ENCODE measurements at places on chromosomes 2 and 18.

- no peaks in the 10 kb centered on the region for H3K4me1 ChIP-seq
- DNase-seq, result no peak
- peaks cover 4% of the 10 kb centered on the region for H3K36me3 ChIP-seq
- no peak overlapping the region for H3K4me3 ChIP-seq
- H3K27ac ChIP-seq, result peak overlapping the region; percentile 41
Observed at GRCh38 chr2:224870341-224870740, 154.2 kb upstream of the CCDC195 start.

- no peaks in the 10 kb centered on the region for H3K27me3 ChIP-seq
- no peak overlapping the region for H3K4me3 ChIP-seq
- DNase-seq, result no peak
- no peak overlapping the region for H3K27ac ChIP-seq
- H3K36me3 ChIP-seq, result peaks cover 16% of the 10 kb centered on the region
Observed at GRCh38 chr2:165903406-165903805, 50.2 kb downstream of the TTC21B start.

DNA sequence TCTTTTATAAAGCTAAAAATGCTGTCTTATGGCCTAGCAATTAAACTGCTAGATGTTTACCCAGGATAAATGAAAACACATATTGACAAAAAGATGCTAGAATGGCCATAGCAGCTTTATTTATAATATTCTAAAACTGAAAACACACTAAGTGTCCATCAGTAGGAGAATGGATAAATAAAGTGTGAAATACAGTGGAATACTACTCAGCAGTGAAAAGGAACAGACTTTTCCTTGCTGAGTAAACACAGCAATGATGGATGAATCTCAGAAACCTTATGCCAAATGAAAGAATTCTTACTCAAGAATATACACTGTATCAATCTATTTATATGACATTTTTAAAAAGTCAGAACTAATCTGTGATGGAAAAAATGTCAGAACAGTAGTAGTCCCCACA lies 33.2 kb downstream of the DDX1 start:
- H3K36me3 ChIP-seq, result peaks cover 79% of the 10 kb centered on the region
- H3K27ac ChIP-seq, result no peak overlapping the region
- no peaks in the 10 kb centered on the region for H3K4me1 ChIP-seq
- no peak overlapping the region for H3K4me3 ChIP-seq
- no peaks in the 10 kb centered on the region for H3K27me3 ChIP-seq

- DNase-seq, result no peak
- H3K27me3 ChIP-seq, result no peaks in the 10 kb centered on the region
- H3K4me3 ChIP-seq, result no peak overlapping the region
- no peaks in the 10 kb centered on the region for H3K36me3 ChIP-seq
- no peak overlapping the region for H3K27ac ChIP-seq
Observed at GRCh38 chr2:75775311-75775823, 64.7 kb upstream of the GCFC2 start.

DNA sequence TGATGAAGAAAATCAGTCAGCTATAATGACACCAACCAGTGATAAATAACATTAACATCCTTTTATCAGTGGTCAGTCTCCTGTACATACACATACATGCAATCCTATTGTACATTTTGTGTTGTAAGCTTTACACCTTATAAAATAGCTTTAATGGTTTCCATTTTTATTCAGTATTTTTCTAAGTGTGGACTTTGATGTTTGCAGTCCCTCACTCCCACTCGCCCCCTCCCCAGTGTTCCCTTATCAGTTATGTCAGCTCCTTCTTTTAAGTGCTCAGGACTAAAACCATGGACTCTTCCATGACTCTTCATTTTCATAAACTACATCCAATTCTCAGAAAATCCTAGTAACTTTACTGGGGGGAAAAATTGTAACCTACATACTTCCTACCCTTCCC lies 713.0 kb downstream of the LRRTM4 start:
- H3K27ac ChIP-seq, result no peak overlapping the region
- DNase-seq, result no peak
- H3K4me1 ChIP-seq, result no peaks in the 10 kb centered on the region
- H3K27me3 ChIP-seq, result no peaks in the 10 kb centered on the region
- H3K4me3 ChIP-seq, result no peak overlapping the region

- peak within 1 kb of the TSS; percentile 91 for H3K4me3 ChIP-seq
- peak; percentile 89 for DNase-seq
- H3K4me1 ChIP-seq, result peaks cover 17% of the 10 kb centered on the region
- peak within 1 kb of the TSS; percentile 84 for H3K27ac ChIP-seq
- no peaks in the 10 kb centered on the region for H3K27me3 ChIP-seq
- no peaks in the 10 kb centered on the region for H3K36me3 ChIP-seq
Observed at GRCh38 chr18:26548415-26549262, at the start of gene KCTD1. Gene KCTD1 (minus strand): TSS chr18:26548553. CDS start chr18:26548536, 17 bp downstream.

DNA sequence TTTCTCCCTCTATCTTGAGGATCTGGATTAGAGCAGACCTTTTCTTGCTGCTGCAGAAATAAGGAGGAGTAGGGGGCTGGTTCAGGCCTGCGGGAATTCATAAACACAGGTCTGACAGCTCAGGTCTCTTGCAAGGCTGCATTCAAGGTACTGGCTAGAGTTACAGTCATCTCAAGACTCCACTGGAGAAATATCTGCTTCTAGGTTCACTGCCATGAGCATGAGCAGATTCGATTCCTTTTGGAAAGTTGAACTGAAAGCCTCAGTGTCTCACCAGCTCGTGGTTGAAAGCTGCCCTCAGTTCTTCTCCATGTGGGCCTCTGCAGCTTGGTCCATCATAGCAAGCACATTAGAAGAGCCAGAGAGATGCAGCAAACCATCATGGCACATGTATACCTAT lies 124.4 kb upstream of the SETBP1 start:
- no peaks in the 10 kb centered on the region for H3K4me1 ChIP-seq
- no peaks in the 10 kb centered on the region for H3K27me3 ChIP-seq
- no peak overlapping the region for H3K4me3 ChIP-seq
- no peaks in the 10 kb centered on the region for H3K36me3 ChIP-seq
- DNase-seq, result no peak
- no peak overlapping the region for H3K27ac ChIP-seq

GRCh38 chr18:75211626-75211952 lies 992 bp downstream of the TSHZ1 start:
- no peak for DNase-seq
- no peaks in the 10 kb centered on the region for H3K27me3 ChIP-seq
- H3K4me1 ChIP-seq, result peaks cover 25% of the 10 kb centered on the region

DNA sequence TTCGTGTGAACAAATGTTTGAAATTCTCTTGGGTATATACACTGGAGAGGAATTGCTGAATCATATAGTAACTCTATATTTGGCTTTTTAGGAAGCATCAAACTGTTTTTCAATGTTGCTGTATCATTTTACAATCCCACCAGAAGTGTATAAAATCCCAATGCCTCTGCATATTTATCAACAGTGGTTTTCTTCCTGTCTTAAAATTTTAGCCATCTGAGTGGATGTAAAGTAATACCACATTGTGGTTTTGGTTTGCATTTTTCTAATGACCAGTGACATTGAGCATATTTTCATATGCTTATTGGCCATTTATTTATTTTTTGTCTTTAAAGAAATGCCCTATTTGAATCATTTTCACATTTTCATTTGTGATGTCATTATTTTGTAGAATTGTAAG lies 22.8 kb upstream of the LRP1B start:
- no peak overlapping the region for H3K4me3 ChIP-seq
- DNase-seq, result no peak
- H3K27ac ChIP-seq, result no peak overlapping the region
- H3K36me3 ChIP-seq, result no peaks in the 10 kb centered on the region

DNA sequence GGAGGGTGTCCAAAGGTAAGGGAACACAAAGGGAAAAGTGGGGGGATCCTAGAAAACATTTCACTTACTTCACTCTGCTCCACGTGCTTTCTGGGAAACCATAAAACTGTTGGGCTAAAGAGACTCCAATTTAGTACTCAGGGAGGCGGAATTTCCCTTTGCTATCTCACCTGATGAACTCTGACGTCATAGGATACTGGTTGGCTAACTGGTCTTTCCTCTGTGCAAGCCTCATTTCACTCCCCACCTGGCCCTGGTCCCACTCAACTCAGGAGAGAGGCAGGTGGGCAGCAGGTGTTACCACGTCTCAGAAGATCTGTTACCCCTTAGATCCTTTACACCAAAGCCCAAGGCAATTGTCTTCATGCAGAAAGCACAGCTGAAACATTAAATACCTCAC lies 51.8 kb upstream of the PMAIP1 start:
- DNase-seq, result no peak
- H3K27ac ChIP-seq, result no peak overlapping the region
- H3K36me3 ChIP-seq, result no peaks in the 10 kb centered on the region

GRCh38 chr2:14424478-14425390 lies 207.8 kb upstream of the LRATD1 start:
- no peak overlapping the region for H3K4me3 ChIP-seq
- H3K4me1 ChIP-seq, result no peaks in the 10 kb centered on the region
- no peak overlapping the region for H3K27ac ChIP-seq
- no peaks in the 10 kb centered on the region for H3K36me3 ChIP-seq
- no peaks in the 10 kb centered on the region for H3K27me3 ChIP-seq

GRCh38 chr18:36828157-36828629 lies 609 bp downstream of the TPGS2 start:
- peak overlapping the region; percentile 74 for H3K4me3 ChIP-seq
- peak overlapping the region; percentile 82 for H3K27ac ChIP-seq
- no peaks in the 10 kb centered on the region for H3K27me3 ChIP-seq
- no peaks in the 10 kb centered on the region for H3K36me3 ChIP-seq

- no peak overlapping the region for H3K27ac ChIP-seq
- no peak overlapping the region for H3K4me3 ChIP-seq
- no peaks in the 10 kb centered on the region for H3K36me3 ChIP-seq
- no peaks in the 10 kb centered on the region for H3K4me1 ChIP-seq
- H3K27me3 ChIP-seq, result no peaks in the 10 kb centered on the region
Observed at GRCh38 chr2:235532307-235532706, 38.5 kb downstream of the AGAP1 start.

GRCh38 chr2:155456222-155456621 lies 757.7 kb downstream of the KCNJ3 start:
- no peaks in the 10 kb centered on the region for H3K36me3 ChIP-seq
- no peak for DNase-seq
- no peaks in the 10 kb centered on the region for H3K4me1 ChIP-seq

- H3K36me3 ChIP-seq, result peaks cover 87% of the 10 kb centered on the region
- no peak overlapping the region for H3K4me3 ChIP-seq
- no peaks in the 10 kb centered on the region for H3K27me3 ChIP-seq
- no peak for DNase-seq
Observed at GRCh38 chr18:76911440-76911839, 89.1 kb downstream of the ZNF236 start.

- no peak overlapping the region for H3K4me3 ChIP-seq
- no peak for DNase-seq
- no peaks in the 10 kb centered on the region for H3K4me1 ChIP-seq
- H3K36me3 ChIP-seq, result no peaks in the 10 kb centered on the region
Observed at GRCh38 chr18:28080876-28081300, 96.0 kb downstream of the CDH2 start.

DNA sequence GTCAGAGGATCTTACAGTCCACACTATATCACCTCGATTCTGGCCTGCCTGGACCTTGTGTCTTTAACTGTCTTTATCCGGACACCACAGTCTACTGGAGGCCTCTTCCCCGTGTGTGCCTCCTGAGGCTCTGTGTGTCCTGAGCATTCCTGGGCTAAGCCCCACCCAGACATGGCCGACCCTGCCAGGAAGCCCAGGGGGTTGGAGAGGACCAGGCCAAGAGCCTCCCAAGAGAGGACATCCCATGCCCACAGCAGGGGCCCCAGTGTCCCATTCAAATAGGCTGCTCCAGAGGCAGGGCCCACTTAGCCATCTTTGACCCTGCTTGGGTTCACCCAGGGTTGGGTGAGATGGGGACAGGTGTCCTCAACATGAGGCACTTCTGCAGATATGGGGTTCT lies 84.7 kb upstream of the OTOS start:
- no peaks in the 10 kb centered on the region for H3K4me1 ChIP-seq
- no peak overlapping the region for H3K27ac ChIP-seq
- H3K36me3 ChIP-seq, result no peaks in the 10 kb centered on the region
- H3K4me3 ChIP-seq, result no peak overlapping the region

GRCh38 chr2:38907743-38908562 lies 18.3 kb downstream of the ARHGEF33 start:
- DNase-seq, result no peak
- no peaks in the 10 kb centered on the region for H3K27me3 ChIP-seq
- no peak overlapping the region for H3K4me3 ChIP-seq
- H3K4me1 ChIP-seq, result no peaks in the 10 kb centered on the region

DNA sequence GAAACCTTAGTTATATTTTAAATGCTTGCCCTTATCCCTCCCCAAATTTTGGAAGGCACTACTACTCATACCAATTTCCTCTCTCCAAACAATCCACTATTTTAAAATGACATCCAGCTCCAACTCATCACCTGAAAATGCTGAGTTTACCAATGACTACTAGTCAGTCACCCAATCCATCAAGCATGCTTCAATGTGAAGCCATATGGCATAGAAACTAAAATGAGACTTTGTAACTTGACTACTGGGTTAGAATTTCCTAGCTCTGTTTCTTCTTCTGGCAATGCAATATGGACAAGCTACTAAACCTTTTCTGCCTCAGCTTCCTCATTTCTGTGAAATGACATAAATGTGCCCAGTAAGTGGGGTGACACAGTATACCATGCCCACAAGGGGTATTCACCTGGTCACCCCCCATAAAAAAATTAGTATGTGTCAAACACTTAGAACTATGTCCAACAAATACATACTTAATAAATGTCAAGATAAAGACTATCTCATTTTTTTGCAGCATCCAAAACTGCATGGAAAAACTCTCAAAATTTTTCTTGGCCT lies 10.0 kb upstream of the STPG4 start:
- H3K27ac ChIP-seq, result no peak overlapping the region
- peaks cover 39% of the 10 kb centered on the region for H3K36me3 ChIP-seq
- H3K4me1 ChIP-seq, result peaks cover 35% of the 10 kb centered on the region
- H3K4me3 ChIP-seq, result no peak overlapping the region

- H3K4me1 ChIP-seq, result no peaks in the 10 kb centered on the region
- H3K4me3 ChIP-seq, result no peak overlapping the region
- no peaks in the 10 kb centered on the region for H3K27me3 ChIP-seq
Observed at GRCh38 chr18:65544701-65545100, 206.1 kb upstream of the CDH7 start.

DNA sequence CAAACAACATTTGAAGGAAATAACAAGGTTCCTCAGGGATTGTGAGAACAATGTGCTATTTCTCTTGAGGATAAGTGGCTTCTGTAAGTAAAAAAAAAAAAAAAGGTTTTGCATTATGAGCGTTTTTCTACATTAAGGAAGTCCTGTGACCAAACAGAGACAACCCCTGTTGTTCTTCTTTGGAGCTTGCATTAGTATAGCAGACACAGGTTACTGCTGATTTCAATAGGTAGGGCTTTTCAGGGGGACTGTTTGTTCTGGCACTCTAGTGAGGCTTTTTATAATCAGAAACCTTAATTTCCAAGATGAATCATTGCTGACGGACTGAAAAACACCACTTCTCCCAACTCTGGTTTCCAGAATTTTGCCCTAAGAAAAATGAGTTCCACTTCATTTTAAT lies 8.2 kb downstream of the DPP10 start:
- no peaks in the 10 kb centered on the region for H3K36me3 ChIP-seq
- H3K4me3 ChIP-seq, result no peak overlapping the region
- H3K4me1 ChIP-seq, result no peaks in the 10 kb centered on the region
- no peak for DNase-seq
- no peaks in the 10 kb centered on the region for H3K27me3 ChIP-seq

Data from ascending aorta (tissue), 2 donors.